CD4-positive, alpha-beta T cell treated with Interleukin-1 beta for 1 hour (primary cell): ENCODE measurements at places on chromosomes 6 and 20.
A peak's percentile ranks its signal among the peaks of the same experiment; 100 is the strongest.

- DNase-seq = no peak
Observed at GRCh38 chr20:64041781-64042053, 5.7 kb downstream of the C20orf204 start.

DNA sequence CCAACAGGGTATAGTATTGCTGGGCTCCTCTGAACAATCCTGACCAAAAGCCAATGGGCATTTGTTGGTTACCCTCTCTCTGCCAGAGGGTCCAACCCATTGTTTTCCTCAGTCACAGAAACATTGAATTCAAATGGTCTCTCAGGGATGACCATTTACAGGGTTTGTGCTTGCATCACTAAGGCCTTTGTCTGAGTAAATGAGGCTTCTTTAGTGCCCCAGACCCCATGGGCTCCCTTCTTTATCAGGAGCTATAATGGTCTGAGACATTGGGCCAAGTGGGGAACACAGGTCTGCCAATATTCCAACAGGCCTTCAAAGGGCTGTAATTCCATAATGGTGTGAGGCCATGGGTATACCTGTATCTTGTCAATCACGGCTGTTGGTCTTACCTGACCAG, 27.1 kb downstream of the GSTA2 start:
- no peak for DNase-seq

GRCh38 chr6:165782134-165782533, 119.1 kb upstream of the PDE10A start:
- DNase-seq = no peak

DNA sequence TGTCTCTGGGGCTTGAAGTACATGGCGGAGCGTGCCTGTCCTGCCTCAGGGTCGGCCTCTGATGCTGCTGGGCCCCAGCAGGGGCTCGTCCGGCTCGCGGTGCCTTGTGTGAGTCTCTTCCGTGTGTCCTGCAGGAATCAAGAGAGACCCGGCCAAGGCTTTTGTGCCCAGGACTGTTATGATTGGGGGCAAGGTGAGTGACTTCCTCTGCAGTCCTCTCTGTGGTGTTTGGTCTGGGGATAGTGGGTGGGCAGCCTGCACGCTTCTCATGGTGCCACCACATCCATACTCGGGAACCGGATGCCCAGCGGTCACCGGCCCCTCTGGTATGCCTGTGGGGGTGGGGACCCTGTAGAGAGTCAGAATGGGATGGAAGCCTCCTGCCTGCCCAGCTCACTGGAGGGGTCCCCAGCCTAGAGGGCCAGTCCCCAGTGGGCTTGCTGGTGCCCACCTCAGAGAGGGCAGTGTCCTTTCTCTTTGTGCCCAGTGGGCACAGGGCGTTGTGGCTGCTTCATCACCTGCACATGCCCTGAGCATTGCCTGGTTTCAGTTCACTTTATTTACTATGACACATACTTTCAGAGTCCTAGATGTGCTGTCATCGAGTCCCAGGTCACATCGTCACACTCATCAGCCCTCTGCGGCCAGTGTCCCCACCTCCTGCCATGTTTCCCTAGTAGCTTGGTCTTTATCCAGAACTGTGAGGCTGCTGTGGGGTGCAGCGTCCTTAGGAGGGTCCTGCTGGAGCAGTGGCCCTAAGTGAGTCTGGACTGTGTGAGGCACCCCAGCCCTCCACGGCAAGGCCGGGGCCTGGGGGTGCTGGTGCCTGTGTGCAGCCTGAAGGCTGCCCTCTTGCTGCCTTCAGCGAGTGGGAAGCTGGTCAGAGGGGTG, 40.7 kb downstream of the PYGB start:
- no peak for DNase-seq

DNA sequence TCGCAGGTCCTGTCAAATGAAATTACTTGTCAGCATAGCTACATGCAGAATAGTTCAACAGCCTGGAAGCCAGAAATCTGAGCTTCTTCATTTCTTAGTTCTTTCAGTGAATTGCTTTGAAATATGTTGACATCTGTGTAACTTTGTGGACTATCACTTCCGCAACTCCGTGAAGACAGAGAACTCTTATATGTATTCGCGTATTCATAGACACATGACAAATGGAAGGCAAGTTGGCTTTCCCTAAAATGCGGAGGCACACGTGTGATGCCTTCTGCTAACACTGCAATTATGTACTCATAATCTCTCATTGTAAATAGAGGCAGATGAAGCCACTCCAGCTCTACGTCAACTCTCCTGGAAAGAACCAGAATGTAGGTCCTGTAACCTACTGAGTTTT, 701.5 kb downstream of the PRKN start:
- DNase-seq = no peak

DNA sequence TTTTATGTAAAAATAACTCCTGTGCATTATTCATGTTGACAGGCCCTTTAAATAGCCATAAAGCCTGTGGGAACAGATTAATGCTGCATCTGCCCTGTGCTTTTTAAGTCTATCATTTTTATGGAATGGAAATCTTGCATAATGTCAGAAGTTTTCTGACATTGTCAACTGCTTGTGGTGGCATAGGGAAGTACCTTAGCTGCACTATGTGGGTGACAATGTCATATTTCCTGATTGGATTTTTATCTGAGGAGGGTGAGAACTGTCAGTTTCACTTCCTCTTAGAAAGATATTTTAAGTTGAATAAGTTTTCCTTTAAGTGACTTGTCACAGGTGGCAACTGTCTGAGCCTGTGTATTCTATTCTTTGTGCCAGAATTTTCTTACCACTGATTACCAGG, 267.9 kb downstream of the PLCB1 start:
- peak; percentile 17 for DNase-seq
